ENCODE measurements at places on chromosomes 7 and 10.

GRCh38 chr10:61342858-61343572 lies 110.2 kb downstream of the TMEM26 start:
- no peak for DNase-seq

DNA sequence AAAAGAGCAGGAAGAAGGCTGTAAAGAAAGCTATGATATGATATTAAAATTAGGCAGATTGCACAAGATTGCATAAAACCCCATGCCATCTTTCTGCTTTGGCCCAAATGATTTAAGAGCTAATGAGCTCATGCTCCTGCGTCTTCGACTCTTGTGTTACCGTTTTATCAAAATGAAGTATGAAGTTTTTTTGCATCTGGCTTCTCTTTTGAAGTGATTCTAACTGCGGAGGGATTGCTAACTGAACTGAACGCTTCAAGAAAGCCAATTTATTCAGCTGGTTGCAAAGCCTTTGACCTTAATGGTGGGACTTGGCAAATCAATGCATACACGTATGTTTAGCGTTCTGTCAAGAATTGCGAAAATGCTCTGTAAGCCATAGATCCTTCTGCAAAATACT lies 282.9 kb downstream of the TWIST1 start:
- DNase-seq: no peak

DNA sequence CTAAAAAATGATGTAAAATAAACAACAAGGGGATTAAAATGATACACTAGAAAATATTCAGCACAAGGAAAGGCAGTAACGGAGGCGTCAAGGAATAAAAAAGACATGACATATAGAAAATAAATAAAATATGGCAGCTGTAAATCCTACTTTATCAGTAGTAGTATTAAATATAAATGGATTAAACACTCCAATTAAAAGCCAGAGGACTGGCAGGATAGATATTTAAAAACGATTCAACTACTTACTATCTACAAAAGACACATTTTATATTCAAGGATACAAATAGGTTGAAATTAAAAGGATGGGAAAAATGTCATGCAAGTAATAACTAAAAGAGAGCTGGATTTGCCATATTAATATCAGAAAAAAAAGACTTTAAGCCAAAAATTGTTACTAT lies 43.2 kb downstream of the FZD1 start:
- no peak for DNase-seq

- DNase-seq: no peak
These were observed 50.2 kb downstream of the TFAM start for GRCh38 chr10:58435297-58435985.

GRCh38 chr10:11050301-11051287 lies 32.9 kb downstream of the CELF2 start:
- no peak for DNase-seq

GRCh38 chr7:1554333-1555045 lies 1.5 kb downstream of the TMEM184A start:
- DNase-seq: no peak

DNA sequence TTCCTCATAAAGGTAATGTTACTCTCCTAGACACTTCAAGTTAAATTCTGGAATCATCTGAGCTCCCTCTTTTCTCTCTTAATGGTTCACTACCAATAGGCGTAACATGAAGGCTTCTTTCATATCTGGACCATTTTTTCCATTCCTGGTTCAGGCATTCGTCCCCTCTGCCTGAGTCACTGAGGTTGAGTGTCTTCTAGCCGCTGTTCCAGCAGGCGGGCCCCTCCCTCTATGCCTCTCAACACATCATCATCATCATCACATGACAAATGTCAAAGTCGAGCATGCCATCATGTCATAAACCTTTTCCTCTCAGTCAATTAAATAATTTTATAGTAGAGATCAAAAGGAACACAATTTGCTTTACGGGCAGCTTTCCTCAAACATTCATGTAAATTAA lies 168.9 kb upstream of the ASAH2 start:
- DNase-seq: no peak

DNA sequence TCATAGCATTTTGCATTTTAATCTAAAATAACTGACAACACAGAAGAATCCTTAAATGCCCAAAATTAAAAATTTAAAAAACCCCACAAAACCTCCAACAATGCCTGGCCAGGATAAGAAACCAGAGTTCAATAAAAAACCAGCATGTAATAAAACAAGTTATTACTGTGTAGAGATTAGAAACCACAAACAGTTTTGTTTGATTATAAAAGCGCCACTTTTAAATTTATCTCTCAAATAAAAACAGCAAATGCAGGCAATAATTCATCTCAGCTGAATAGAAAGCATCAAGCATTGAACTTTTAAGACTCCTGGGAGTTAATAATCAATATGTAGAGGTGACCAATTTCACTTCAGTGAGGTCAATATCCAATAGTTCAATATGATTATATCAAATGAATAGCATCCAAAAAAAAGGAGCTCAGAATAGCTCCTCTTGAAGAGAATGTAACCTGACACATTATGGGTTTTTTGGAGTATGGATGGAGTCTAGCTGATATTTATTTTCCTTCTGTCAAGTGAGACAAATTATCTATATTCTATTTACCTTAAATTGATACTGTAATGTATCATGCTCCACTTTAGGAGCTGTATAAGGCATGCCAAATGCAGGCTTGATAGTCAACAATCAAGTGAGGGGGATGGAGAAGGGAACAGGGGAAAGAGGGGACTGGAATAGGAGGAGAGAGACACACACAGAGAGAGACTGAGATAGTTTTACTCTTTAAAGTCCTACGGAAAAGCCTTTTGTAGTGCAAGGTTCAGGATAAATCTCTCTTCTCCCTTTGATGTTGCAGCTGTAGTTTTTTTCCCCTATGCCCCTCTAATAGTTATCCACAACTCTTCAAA lies 130.9 kb downstream of the RSU1 start:
- no peak for DNase-seq

DNA sequence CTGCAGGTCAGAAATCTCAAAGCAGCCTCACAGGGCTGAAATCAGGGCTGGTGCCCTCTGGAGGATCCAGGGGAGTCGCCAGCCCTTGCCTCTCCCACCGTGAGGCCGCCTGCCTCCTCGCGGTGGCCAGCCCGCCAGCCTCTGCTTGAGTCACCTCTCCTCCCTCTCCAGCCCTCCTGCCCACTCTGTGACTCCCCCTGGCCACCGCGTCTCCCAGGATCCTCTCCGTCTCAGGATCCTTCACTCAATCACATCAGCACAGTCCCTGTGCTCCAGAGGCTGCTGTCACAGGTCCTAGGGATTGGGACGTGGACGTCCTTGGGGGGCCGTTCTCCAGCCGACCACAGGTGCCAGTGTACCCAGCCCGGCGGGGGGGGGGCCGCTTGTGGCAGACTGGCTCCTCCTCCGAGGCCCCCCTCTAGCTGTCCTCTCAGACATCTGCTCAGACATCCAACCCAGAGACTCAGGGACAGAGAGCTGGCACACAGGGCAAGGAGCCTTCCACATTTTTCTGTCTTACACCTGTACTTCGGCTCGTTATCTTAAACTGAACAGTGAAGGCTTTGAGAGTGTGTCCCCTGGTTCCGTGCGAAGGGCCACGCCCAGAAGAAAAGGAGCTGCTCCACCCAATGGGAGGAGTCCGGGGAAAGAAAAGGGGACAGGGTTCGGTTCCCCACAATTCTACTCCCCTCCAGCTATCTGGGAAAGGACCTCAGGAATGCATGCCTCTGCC lies 9.4 kb upstream of the PPP2R2D start:
- no peak for DNase-seq

- DNase-seq: no peak
These were observed 80.8 kb downstream of the WDR11 start for GRCh38 chr10:120931999-120932398.

DNA sequence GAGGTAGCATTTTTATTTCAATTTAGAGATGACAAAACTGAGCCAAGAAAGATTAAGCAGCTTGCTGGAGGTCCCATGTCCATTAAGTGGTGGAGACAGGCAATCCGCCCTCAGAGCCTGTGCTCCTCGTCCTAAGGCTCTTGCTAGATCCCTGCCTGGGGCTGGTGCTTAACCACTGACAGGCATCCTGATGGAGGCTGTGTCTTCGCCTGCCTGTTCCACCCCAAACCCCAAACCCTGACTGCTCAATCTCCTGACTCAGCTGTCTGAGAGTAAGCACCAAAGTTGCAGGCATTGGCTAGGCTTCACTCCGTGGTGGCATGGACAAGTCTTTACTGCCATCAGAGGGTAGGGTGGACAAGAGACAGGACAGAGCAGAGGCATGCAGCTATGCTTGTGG lies 209.4 kb downstream of the POU6F2 start:
- DNase-seq: no peak

GRCh38 chr10:34766266-34766600 lies 48.9 kb downstream of the PARD3 start:
- no peak for DNase-seq

DNA sequence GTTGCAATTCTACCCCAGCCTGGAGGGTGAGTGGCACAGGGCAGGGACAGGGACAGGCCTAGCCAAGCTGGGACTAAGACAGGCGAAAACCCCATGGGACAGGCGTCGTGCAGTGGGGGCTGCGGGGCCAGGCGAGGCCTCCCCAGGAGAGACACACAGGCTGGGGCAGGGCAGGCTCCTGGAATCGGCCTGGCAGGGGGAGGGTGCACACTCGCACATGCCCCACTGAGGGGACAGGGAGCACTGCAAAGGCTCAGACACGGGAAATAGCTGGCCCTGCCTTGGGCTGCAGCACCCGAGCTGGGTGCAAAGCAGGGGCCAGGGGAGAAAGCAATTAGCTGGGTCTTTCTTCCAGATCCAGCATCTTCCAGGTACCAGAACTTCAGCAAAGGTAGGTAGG lies 10.4 kb downstream of the LAT2 start:
- DNase-seq: no peak

DNA sequence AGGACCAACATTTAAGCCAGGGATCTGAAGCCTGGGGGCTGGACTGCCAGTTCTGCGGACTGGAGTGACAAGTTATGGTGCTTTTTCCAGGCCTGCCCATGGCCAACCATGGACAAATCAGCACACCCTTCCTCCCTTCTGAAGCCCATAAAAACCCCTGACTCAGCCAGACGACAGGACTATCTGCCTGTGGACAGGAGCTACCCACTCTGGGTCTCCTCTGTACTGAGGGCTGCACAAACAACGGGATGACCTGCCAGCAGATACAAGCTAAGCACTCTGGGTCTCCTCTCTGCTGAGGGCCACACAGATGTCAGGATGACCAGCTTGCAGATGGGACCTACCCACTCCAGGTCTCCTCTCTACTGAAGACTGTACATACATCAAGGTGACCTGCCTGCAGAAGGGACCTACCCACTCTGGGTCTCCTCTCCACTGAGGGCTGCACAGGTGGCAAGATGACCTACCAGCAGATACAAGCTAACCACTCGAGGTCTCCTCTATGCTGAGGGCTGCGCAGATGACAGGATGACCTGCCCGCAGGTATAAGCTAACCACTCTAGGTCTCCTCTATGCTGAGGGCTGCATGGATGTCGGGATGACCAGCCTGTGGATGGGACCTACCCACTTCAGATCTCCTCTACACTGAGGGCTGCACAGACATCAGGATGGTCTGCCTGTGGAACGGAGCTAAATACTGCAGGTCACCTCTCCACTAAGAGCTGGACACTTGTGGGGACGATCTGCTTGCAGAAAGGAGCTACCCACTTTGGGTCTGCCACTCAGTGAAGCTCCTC lies 110.1 kb upstream of the GPR22 start:
- DNase-seq: no peak

DNA sequence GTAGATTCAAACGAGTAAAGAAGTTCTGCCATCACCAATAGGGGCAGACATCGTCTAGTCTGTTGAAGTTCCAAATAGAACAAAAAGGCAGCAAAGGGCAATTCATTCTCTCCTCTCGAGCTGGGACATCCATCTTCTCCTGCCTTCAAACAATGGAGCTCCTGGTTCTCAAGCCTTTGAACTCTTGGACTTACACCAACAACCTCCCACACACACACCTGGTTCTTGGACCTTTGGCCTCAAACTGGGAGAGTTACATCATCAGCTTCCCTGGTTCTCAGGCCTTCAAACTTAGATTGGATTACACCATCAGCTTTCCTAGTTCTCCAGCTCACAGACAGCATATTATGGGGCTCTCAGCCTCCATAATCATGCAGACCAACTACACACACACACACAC lies 9.8 kb upstream of the GIMAP5 start:
- DNase-seq: no peak

DNA sequence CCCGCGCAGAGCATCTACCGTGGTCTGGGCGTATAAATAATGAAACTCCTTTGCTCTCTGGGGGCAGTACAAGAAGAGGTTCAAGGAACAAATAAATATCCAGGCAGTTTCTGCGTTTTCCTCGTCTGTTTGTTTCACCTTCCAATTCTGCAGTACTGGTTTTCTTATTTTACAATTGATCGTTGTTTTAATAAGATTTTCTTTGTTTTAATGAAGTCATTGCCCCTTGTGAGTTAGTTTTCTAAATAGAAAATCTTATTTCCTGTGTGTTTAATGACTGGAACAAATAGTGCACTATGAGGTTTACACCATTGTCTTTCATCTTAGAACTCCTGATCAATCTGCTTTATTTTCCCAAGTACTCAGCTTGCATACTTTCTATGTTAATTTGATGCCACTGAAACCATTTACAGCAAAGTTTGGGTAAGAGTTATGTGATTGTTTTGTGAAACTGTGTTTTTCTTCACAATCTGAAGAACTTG lies 1.2 kb downstream of the PLEKHA1 start:
- DNase-seq: no peak

DNA sequence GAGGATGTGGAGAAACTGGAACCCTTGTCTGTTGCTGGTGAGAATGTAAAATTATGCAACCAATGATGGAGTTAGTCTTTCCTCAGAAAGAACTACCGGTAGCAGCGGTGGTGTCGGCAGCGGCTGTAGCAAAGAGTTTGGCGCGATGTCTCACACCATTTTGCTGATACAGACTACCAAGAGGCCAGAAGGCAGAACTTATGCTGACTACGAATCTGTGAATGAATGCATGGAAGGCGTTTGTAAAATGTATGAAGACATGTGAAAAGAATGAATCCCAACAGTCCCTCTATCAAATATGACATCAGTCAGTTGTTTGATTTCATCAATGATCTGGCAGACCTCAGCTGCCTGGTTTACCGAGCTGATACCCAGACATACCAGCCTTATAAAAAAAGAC lies 10.6 kb downstream of the CLEC2L start:
- no peak for DNase-seq

GRCh38 chr10:121942749-121943416 lies 15.1 kb upstream of the ATE1 start:
- no peak for DNase-seq

GRCh38 chr7:92325173-92325572 lies 79.4 kb downstream of the ANKIB1 start:
- DNase-seq: no peak

- no peak for DNase-seq
These were observed 34.1 kb downstream of the KCNMA1 start for GRCh38 chr10:77603534-77603927.

DNA sequence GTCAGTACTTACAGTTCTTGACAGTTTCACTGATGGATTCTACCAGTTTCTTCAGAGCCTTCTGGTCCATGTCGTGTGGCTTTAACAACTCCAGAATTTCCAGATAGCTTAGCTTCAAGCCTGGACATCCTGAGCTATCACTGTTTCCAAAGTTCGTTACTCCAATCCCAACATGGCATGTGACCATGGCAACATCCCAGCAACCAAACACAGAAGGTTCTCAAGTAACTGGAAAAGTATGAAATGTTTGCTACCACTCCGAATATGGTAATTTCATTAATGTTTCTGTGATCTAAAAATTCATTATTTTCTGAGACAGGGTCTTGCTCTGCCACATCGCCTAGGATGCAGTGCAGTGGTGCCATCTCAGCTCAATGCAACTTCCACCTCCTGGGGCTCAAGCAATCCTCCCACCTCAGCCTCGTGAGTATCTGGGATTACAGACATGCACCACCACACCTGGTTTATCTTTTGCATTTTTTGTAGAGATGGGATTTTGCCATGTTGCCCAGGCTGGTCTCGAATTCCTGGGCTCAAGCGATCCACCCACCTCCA lies 29.3 kb downstream of the RBM48 start:
- DNase-seq: no peak

- no peak for DNase-seq
These were observed 343.9 kb upstream of the SHH start for GRCh38 chr7:156155988-156156733.

Data from stimulated activated CD4-positive, alpha-beta T cell treated with anti-CD3 and anti-CD28 coated beads, Interleukin-12 subunit alpha, Interleukin-12 subunit beta, amount 100 ng/mL, for 4 hours (primary cell).